ENCODE measurements at places on chromosomes 13 and 19. TPM values are rescaled to one million over a fixed set of nuclear protein-coding genes. Genes with fewer than 3 reads are reported as not detected.
A peak's percentile ranks its signal among the peaks of the same experiment; 100 is the strongest.

The ZNF787 gene
- total RNA-seq: 26.5 TPM

DNA sequence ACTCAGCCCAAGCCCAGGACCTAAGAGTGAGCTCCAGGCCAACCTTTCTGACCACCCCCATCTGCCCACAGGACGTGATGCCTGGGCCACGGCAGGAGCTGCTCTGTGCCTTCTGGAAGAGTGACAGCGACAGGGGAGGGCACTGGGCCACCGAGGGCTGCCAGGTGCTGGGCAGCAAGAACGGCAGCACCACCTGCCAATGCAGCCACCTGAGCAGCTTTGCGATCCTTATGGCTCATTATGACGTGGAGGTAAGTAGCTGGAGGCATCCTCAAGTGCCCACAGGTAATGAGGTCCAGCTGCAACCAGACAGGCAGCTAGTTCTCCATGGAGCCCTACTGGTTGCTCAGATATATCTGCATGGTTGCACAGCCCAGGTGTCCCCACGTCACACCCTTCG, 14.8 kb downstream of the DDX39A start:
- no peak overlapping the region for H3K27ac ChIP-seq
- no peak overlapping the region for H3K4me3 ChIP-seq
- no peak for DNase-seq
- peaks cover 23% of the 10 kb centered on the region for H3K4me1 ChIP-seq

- H3K27ac ChIP-seq: peak overlapping the region; percentile 73
- DNase-seq: no peak
- H3K27me3 ChIP-seq: no peaks in the 10 kb centered on the region
- peaks cover 38% of the 10 kb centered on the region for H3K4me1 ChIP-seq
- H3K4me3 ChIP-seq: no peak overlapping the region
Observed at GRCh38 chr13:93862259-93862658, 617.2 kb downstream of the DCT start.

The BRME1 gene
- 2.9 TPM for total RNA-seq

The ZNF560 gene
- not detected for total RNA-seq

GRCh38 chr19:390386-391206, 18.4 kb downstream of the C2CD4C start:
- peaks cover 10% of the 10 kb centered on the region for H3K27me3 ChIP-seq
- no peak overlapping the region for H3K27ac ChIP-seq
- no peaks in the 10 kb centered on the region for H3K4me1 ChIP-seq
- H3K4me3 ChIP-seq: no peak overlapping the region
- peak; percentile 71 for DNase-seq
- H3K36me3 ChIP-seq: no peaks in the 10 kb centered on the region

The OR7A5 gene
- not detected for total RNA-seq

DNA sequence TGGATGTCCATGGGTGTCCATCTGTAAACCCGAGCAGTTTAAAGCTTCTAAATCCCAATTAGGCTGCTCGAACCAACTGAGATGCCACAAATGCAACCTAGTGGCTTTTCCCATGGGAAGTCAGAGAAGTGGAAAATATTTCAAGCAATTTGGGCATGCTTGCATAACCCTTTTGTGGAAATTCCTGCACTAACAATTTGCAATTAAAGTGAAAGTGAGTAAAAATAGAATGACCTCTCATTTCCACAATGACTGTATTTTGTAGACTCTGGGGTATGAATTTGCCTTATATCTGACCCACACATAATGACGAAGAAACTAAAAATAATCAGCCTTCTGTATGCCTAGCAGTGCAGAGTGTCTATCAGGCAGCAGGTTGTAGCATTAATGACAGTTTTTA, 91.8 kb upstream of the TSC22D1 start:
- peaks cover 8% of the 10 kb centered on the region for H3K4me1 ChIP-seq
- H3K27me3 ChIP-seq: no peaks in the 10 kb centered on the region
- H3K36me3 ChIP-seq: no peaks in the 10 kb centered on the region
- H3K4me3 ChIP-seq: no peak overlapping the region

DNA sequence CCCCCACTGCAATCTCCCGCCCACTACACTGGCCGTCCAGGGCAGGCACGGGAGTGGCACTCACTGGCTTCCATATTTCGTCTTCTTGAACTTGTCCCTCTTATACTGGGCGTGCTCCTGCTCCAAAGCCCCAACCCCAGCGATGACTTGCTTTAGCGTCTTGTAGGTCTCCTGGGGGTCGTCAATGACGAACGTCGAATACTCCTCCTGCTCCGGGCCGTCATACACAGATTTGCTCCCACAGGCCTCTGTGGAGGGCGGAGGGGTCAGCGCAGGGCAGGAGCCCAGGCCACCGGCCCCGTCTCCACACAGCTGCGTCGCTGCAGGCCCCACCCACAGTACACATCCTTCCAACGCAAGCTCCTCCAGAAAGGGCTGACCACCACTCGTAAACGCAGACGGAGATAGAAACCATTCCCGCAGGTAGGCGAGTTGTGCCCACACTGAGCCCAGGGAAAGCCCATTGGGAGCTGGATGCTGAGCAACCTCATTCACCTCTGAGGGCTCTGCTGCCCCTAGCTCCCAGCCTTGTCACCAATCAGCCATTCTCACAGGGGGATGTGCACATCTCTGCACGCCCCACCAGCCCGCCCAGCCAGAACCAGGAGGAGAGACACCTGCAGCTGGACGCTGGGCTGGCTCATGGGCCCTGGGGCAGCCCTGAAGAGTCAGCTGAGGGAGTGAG, 7.9 kb upstream of the C13orf46 start:
- peak; percentile 80 for DNase-seq
- peaks cover 28% of the 10 kb centered on the region for H3K4me1 ChIP-seq
- no peaks in the 10 kb centered on the region for H3K27me3 ChIP-seq
- H3K36me3 ChIP-seq: peaks cover 25% of the 10 kb centered on the region
- H3K4me3 ChIP-seq: no peak overlapping the region
- no peak overlapping the region for H3K27ac ChIP-seq

- H3K4me1 ChIP-seq: peaks cover 26% of the 10 kb centered on the region
- no peaks in the 10 kb centered on the region for H3K27me3 ChIP-seq
- H3K4me3 ChIP-seq: no peak overlapping the region
- no peak for DNase-seq
Observed at GRCh38 chr13:34364633-34365032, 546.7 kb downstream of the RFC3 start.

DNA sequence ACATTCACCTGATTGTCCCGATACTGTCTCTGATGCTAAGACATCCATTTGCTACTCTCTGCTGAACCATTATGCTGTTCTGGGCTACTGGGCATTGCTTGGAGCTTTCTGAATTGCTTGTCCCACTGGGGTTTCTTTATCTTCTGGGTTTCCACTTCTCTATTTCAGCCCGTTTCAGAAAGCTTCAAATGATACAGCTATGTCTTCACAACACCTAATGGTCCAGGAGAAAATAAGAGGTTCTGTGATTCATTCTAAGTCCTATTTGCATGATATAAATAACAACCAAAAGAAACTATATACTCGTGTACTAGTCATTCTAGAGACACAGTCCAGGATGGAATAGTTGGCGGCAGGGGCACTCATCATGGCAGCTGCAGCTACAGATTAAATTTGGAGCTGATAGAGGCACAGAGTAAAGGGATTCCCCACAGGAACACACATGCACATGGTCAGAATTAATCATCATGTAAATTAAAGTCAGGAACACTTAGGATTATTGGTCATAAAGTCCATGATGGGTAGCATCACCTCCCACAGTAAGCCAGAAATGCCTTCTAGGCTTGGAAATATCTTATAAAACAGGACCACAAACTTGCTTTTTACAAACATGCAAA, 33.3 kb upstream of the SCEL start:
- no peaks in the 10 kb centered on the region for H3K36me3 ChIP-seq
- no peaks in the 10 kb centered on the region for H3K4me1 ChIP-seq
- no peak overlapping the region for H3K4me3 ChIP-seq
- H3K27me3 ChIP-seq: peaks cover 32% of the 10 kb centered on the region

The NTN5 gene
- total RNA-seq: 1.1 TPM

DNA sequence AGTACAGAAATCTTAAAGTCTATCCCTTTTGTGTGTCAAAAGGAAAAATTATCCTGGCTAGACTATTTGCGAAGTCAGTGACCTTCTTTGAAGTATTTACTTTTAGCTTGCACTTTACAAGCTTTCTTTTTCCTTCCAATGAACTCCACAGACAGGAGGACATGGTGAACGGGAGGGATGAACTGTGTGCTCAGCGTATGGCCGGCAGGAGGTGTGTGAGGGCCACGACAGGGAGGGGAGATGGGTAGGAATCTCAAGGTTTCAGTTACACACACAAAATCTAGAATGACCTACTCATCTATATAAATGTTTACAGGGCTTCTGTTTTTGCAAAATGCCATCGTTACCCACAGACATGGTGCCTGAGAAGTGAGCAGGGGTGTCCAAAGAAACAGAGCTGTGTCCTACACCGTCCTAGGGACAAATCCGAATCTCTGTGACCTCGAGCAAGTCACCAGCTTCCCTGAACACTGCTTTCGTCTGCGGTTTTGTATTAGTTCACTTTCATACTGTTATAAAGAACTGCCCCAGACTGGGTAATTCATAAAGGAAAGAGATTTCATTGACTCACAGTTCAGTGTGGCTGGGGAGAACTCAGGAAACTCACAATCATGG, 537.2 kb downstream of the LIG4 start:
- H3K27ac ChIP-seq: no peak overlapping the region
- H3K27me3 ChIP-seq: peaks cover 2% of the 10 kb centered on the region
- no peaks in the 10 kb centered on the region for H3K4me1 ChIP-seq
- DNase-seq: no peak
- no peaks in the 10 kb centered on the region for H3K36me3 ChIP-seq
- no peak overlapping the region for H3K4me3 ChIP-seq

DNA sequence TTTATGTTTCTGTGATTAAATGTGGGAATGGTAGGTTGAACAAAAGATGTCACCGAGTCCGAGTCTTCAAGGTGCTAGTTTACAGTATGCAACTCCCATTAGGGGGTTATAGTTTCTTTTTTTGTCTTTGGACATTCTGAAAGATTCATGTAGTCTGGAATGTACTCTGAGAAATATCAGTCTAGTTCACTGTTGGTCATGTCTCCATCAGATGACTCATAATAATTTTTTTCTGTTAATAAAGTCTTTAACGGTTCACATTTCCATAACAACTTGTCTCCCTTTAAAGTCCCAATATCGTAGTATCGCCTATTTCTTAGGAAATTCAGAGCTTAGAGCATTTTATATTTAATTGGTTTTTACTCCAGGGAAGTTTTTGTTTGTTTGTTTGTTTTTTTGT, 13.5 kb upstream of the ESD start:
- H3K4me3 ChIP-seq: no peak overlapping the region
- peak overlapping the region; percentile 47 for H3K27ac ChIP-seq
- peaks cover 10% of the 10 kb centered on the region for H3K4me1 ChIP-seq
- H3K27me3 ChIP-seq: no peaks in the 10 kb centered on the region
- DNase-seq: no peak

The ZNF177 gene
- total RNA-seq: 4.4 TPM

GRCh38 chr13:48094404-48094780, 512 bp downstream of the MED4 start:
- H3K4me1 ChIP-seq: peaks cover 32% of the 10 kb centered on the region
- H3K4me3 ChIP-seq: peak overlapping the region; percentile 97
- H3K27ac ChIP-seq: peak overlapping the region; percentile 95
- H3K27me3 ChIP-seq: no peaks in the 10 kb centered on the region
- DNase-seq: no peak

GRCh38 chr13:113949546-113949945, 24.3 kb downstream of the C13orf46 start:
- H3K27me3 ChIP-seq: no peaks in the 10 kb centered on the region
- peaks cover 3% of the 10 kb centered on the region for H3K36me3 ChIP-seq
- no peak overlapping the region for H3K27ac ChIP-seq
- no peak overlapping the region for H3K4me3 ChIP-seq

GRCh38 chr13:98398581-98398980, 178.3 kb downstream of the STK24 start:
- no peak overlapping the region for H3K27ac ChIP-seq
- DNase-seq: no peak
- H3K36me3 ChIP-seq: peaks cover 26% of the 10 kb centered on the region
- no peak overlapping the region for H3K4me3 ChIP-seq
- H3K27me3 ChIP-seq: no peaks in the 10 kb centered on the region

- no peak overlapping the region for H3K4me3 ChIP-seq
- H3K27me3 ChIP-seq: no peaks in the 10 kb centered on the region
- H3K36me3 ChIP-seq: no peaks in the 10 kb centered on the region
- H3K27ac ChIP-seq: no peak overlapping the region
- DNase-seq: no peak
Observed at GRCh38 chr19:54518844-54519243, 16.2 kb downstream of the LAIR2 start.

The KATNAL1 gene
- total RNA-seq: 36.2 TPM

The ZNF132 gene
- total RNA-seq: 1.6 TPM

GRCh38 chr13:91621963-91622362, 223.5 kb downstream of the GPC5 start:
- no peak overlapping the region for H3K27ac ChIP-seq
- H3K4me1 ChIP-seq: no peaks in the 10 kb centered on the region
- no peak for DNase-seq
- H3K4me3 ChIP-seq: no peak overlapping the region
- no peaks in the 10 kb centered on the region for H3K27me3 ChIP-seq
- no peaks in the 10 kb centered on the region for H3K36me3 ChIP-seq

Measured in chondrocyte (in vitro differentiated cells).